ENCODE measurements at places on chromosomes 12 and 14.

GRCh38 chr12:32080435-32080834 is 26.2 kb upstream of the BICD1 start:
- DNase-seq = no peak

DNA sequence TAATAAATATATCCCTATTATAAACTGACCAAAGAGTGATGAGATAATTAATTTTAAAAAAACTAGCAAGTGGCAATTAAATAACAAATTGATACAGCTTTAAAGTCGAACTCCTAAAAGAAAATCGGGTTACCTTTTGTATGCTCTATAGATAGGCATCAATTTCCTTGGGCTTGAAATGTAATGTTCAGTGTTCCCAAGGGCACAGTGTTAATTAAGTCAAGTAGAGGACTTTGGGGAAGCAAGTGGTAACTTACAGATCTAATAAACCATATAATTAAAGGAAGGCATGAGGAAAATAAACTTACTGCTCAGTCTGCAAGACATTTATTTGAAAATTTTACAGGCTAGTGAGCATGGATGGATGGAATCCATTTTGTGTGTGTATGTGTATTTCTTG is 220.9 kb downstream of the FSCB start:
- no peak for DNase-seq

DNA sequence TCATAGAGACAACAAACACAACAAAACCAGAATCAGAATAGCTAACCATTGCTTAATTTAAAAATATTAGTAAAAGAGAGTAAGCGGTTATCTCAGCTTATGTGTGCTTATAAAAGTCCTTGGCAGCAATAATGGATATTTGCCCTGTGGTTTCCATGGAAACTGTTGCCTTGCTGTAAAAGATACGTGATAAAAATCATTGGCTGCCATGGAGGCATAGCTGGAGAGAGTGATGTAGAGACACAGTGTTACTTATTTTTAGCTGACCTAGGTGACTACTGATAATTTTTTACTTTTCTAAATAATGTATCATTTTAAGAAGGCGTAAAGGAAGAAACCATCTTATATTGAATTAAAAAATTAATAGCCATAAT is 92.9 kb downstream of the ERC1 start:
- no peak for DNase-seq

- peak; percentile 100 for DNase-seq
Measured at GRCh38 chr14:69999261-69999674, 120.1 kb downstream of the SMOC1 start.

DNA sequence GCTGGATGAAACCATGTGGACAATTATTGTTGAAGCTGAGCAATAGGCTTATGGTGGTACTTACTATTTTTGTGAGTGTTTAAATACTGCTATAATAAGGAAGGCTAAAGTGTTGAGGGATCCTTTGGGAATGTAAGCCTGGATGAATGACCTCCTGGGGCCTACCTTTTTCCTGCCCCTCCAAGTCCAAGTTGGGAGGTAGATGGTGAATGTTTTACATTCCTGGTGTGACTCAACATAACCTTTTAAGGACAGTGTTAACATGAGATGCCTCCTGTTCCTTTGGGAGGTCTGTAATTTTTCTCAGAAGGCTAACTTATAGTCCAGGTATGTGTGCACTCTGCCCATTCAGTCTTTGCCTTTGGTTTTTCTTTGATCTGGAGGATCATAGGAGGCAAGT is 315.9 kb downstream of the NRXN3 start:
- DNase-seq = no peak
